ENCODE measurements at places on chromosomes 13 and 19.
A peak's percentile ranks its signal among the peaks of the same experiment; 100 is the strongest.

GRCh38 chr19:38735257-38735686 lies 9.0 kb downstream of the CAPN12 start:
- DNase-seq, result peak; percentile 26

- DNase-seq, result peak; percentile 9
These were observed 7.3 kb upstream of the C13orf46 start for GRCh38 chr13:113981194-113981605.

GRCh38 chr13:57314897-57315520 lies 148.0 kb downstream of the PRR20E start:
- DNase-seq, result no peak

DNA sequence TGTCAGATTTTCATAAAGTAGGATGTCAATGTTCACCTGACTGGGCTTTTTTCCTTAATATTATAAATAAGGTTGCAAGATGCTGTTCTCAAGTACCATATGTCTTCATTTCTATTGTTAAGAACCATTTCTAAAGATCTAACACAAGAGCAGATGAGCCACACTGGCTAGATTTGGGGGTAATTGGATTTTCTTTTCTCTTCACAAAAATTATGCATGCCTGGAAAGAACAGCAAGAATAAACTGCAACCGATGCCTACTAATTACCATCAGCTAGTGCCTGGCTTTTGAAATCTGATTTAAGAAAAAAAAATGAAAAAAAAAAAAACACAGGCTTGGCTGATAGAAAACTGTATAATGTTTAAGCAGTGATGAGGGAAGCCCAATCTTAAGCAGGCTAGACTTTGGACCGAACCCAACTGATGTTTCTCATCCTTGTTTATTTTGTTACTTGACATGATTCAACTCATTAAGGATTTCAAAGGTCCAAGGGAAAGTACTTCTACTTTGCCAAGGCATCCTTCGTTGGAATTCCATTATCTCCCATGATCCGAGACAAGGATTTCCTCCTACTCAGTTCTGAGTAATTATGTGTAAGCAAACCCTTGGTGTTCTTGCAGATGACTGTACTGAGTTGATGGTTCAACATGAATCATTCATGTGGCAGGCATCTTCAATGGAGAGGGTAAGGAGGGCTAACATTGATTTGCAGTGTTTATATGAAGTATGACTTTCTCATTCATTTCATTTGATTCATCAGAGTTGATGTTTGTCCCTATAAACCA lies 300.5 kb downstream of the SPRY2 start:
- no peak for DNase-seq

GRCh38 chr13:59000770-59001169 lies 1163.0 kb downstream of the DIAPH3 start:
- no peak for DNase-seq

DNA sequence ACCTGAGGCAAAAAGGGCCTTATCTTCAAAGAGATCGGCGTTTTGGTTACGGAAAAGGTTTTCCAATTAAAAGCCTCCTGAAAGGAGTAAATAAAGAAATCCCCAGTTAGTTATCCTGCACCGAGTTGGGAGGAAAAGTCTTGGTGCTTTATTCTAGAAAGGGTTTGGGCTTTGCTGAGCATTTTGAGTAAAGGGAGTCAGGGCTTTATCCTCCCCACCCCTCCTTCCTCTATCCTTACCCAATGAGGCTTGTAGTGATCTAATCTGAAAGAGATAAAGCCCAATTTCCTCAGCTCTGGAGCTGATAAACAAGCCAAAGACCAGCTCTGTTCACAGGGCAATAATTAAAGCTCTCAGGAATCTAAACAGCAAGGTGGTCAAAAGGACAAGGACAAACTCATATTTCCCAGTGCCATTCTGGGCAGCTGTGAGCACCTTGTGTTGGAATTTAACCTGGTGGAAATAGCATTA lies 188.9 kb upstream of the TSC22D1 start:
- no peak for DNase-seq

DNA sequence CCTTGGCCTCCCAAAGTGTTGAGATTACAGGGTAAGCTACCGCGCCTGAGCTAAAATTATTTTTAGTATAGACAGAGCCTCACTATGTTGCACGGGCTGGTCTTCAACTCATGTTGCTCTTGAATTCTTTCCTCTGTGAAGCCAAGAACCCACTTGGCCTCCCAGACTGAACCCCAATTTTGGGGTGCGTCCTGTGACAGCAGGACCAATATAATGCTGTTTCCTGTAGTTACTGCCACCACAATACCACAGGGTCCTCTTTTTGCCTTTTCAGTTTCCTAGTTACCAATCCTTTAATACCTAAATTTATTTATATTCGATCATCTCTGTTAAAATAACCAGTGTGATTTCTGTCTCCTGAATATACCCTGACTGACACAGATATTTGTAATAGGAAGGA lies 32.9 kb downstream of the TSKS start:
- DNase-seq, result peak; percentile 22

- no peak for DNase-seq
These were observed 47.5 kb downstream of the C13orf46 start for GRCh38 chr13:113926301-113926761.

- DNase-seq, result no peak
These were observed 66.6 kb upstream of the ZNF527 start for GRCh38 chr19:37304190-37304883.

- DNase-seq, result no peak
These were observed 112.5 kb downstream of the COG6 start for GRCh38 chr13:39767791-39768517.

DNA sequence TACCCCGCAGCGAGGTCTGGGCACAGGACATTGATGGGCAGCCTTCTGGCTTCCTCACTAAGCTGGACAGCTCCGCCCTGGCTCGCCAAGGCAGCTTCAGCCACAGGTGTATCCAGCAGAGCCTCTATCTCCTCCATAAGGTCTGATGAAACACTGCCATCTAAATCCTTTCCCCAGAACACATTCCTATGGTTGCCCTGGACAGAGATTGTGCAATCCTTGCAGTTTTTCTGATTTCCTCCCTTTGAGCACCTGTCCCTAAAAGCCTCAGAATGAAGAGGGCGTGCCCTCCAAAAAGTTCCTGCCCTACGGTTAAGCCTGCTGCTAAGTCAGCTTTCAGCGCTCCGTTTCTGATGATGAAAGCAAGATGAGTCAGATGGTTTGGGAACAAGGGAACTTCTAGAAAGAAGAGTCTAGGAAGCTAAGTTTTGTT lies 21.0 kb downstream of the CLEC4M start:
- DNase-seq, result no peak

GRCh38 chr13:78660495-78660857 lies 1.5 kb upstream of the OBI1 start:
- no peak for DNase-seq

DNA sequence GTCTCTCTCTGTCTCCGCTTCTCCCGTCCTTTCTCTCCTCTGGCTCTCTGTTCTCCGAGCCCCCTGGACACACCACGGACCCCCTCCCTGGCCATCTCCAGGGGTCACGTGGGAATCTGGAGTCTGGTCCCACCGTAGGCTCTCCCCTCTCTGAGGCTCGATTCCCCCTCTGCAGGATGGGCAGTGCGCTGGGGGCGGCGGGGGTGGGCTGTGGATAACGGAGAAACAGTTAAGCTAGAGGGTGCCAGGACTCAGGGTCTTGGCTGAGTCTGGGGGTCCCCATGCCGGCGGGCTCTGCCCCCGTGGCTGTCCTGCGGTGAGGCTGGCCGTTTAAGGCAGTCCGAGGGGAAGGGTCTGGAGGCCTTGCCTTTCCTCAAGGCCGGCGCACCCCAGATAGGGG lies 462 bp upstream of the MEIS3 start:
- DNase-seq, result no peak

DNA sequence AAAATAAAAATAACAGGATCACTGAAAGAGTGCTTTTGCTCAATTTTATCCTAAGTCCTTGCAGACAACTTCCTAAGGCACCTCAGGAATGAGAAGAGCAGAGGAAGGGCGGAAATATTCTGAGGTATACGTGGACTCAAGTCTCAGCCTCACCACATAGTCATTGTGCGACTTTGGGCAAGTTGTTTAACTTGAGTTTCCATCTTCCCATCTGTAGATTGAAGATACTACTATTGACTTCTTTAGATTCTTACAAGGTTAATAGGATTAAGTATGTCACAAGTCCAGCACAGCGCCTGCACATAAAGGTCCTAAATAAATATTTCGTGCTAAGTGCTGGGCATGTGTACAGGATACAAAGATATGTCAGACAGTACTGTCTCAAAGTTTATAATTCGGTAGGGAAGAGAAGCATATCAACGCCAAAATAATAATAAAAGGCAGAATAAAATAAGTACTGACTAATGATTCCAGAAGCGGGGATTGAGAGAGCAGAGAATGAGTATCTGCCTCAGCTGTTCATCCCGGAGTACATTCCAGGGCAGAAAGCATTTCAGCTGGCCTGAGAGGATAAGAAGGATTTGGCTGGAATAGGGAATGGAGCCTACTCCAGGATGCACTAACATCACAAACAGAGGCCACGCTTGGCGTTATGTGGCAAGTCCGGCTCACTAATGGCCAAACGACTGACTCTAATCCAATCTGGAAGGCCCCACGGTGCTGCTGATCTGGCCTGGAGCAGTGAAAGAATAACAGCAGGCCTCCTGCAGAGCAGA lies 139.7 kb downstream of the FLT1 start:
- no peak for DNase-seq

DNA sequence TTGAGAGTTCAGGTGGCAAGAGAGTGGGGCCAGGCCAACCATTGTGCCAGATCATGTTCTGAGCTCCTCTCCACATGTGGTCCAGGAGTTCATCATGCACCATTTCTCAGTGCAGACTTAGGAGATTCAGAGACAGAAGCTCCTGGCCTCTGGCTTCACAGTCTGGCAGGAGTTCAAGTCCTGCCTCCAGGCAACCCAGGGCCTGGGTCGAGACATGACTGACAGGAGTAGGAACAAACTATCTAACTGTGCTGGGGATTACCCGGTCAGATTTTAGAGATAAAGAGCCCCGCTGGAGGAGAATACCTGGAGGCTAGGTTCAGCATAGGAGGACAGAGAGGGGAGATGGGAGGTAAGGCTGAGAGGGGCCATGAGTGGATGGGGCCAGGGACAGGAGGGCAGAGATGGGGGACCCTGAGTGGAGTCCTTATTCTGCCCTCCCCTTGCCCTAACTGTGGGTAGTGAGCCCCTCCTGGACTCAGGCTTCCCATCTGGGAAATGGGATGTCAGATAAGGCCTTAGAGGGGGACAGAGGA lies 906 bp upstream of the CYP4F11 start:
- DNase-seq, result peak; percentile 17

DNA sequence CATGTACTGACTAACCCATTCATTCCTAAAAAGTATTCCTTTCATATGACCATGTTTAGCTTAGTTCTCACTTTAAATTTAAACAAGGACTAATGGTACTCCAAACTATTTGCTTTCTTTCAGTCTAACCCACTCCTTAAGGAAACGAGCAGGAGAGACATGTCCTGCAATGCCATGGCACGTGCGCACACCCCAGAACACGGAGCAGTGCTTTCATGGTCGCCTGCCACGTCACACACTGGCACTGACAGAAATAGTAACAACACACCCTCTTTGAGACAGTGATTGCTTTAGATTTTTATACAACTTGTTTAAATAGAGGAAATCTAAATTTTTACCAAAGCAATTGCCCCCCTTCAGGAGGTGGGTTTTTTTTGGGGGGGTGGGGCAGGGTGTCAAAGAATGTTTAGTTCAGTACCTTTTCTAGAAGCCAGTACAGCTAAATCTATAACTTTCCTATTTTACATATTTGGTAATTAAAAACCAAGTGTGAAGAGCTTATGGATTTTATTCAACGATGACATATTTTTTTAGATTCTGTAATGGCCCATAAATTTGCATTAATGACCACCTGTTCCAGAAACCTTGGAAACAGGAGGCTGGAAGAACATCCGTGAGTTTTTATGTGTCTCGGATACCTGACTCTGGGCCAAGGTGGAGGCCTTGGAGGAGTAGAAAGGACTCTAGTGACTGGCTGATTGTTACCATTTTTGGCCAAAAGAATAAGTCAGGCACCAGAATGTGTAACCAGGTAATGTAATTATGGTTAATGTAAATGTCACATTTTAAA lies 247.1 kb downstream of the DCT start:
- DNase-seq, result no peak

GRCh38 chr13:97387485-97387839 lies 46.5 kb upstream of the RAP2A start:
- DNase-seq, result peak; percentile 34

DNA sequence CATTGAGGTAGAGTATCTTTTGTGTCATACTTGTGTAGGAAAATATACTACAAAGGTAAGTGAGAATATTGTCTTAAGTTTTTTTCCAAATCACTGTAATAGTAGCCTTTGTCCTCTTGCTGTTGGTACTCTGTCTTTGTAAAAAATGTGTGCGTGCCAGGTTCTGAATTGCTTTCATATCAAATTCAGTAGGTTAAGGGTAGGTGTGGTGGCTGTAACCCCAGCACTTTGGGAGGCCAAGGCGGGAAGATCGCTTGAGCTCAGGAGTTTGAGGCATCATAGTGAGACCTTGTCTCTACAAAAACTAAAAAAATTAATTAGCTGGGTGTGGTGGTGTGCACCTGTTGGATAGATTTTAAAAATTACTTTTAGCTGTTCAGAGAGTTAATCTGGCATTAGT lies 46.6 kb downstream of the GARRE1 start:
- DNase-seq, result no peak

DNA sequence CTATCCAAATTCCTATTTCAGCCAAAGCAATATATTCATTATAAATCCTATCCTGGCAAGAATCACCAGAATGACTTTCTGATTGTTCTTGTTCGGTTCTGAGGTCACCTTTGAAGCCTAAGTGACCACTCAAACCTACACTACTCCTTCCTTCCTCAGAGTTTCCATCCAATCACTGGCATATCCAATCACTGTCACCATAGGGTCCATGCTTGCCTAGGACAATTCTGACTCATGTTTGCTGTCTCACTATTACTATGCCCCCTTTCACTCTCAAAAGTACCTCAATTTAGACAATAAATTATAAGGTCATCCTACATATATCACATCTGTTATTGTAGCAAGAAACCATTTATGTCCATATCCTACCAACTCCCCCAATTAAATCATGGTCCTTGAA lies 58.9 kb downstream of the UBL3 start:
- no peak for DNase-seq

GRCh38 chr13:85632526-85633195 lies 166.6 kb downstream of the SLITRK6 start:
- DNase-seq, result no peak

DNA sequence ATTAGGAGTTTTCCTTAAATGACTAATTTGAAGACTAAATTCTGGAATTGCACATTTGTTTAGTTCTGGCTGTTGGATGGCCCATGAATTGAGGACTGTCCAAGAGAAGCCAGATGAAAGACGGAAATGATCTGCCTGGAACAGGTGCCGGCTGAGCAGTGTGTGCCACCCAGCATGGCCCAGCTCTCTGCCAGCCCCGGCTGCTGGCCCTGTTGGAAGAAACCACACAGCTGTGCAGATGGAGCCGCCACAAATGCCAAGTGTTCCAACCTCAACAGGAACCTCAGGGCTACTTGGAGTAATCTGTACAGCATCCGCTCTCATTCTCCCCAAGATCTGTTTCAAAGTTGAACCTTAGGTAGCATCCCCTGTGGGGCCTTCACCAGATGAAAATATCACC lies 67.0 kb upstream of the STARD13 start:
- no peak for DNase-seq

- no peak for DNase-seq
These were observed 102.7 kb downstream of the ELF1 start for GRCh38 chr13:40916207-40916998.

GRCh38 chr13:43132911-43133310 lies 109.5 kb downstream of the DNAJC15 start:
- DNase-seq, result no peak
